ENCODE measurements at places on chromosomes 6 and 20.
A peak's percentile ranks its signal among the peaks of the same experiment; 100 is the strongest.

- DNase-seq, result peak; percentile 68
Measured at GRCh38 chr20:1503564-1504227, 12.5 kb upstream of the SIRPB2 start.

DNA sequence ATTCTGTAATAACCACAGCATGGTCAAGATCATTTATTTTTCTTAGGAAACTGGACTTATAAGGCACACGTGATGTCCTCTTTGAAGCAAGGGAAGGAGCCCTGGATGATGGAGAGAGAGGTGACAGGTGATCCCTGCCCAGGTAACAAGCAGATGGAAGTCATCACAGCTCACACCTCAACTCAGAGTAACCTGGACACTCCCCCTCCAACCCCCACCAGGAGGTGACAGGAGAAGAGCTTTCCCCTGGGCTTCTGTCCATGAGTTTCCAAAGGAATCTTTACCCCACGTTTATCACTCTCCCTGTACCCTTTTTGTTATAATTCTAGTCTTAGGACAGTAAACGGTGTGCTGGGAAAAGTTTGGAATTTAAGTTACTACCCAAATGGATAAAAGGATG is 28.4 kb downstream of the ZNF334 start:
- DNase-seq, result no peak

- no peak for DNase-seq
Measured at GRCh38 chr6:149170564-149171452, 146.7 kb upstream of the TAB2 start.

DNA sequence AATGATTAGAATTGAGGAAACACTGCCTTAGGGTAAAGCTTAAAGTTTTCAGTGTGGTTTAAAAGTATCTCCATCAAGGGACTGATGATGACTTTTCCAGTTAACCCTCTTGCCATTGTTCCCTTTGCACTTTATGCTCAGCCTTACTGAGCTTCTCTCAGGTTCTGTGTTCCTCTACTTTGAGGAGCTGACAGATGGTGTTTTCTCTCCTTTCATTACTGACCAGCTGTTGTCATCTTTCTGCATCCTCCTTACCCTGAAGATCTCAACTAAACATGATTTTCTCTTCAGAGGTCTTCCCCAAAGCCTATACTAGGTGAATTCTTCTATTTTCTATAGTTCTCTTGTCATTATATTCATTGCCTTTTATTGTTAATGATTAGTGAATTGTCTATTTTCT is 475.6 kb upstream of the SYNCRIP start:
- no peak for DNase-seq

GRCh38 chr20:40255365-40255764 is 433.7 kb downstream of the MAFB start:
- no peak for DNase-seq

- peak; percentile 63 for DNase-seq
Measured at GRCh38 chr6:135183002-135183531, 2.0 kb downstream of the MYB start.

DNA sequence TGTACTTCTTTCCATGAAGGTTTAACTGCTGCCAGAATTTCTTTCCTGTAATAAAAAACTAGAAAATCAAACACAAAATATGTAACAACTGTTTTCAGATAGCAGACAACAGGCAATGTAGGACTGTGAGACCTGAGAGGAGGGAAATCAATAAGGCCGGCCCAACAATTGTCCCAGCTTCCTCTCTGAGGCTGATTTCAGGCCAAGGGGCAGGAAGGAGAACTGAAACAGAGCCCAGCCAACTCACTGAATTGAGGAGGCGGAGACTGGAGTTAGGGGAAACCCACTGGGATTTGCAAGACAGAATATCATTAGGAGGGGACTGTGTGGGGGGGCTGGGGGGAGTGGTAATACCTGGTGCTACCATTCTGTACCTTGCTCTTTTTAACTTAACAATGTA is 42.2 kb downstream of the FLRT3 start:
- no peak for DNase-seq

DNA sequence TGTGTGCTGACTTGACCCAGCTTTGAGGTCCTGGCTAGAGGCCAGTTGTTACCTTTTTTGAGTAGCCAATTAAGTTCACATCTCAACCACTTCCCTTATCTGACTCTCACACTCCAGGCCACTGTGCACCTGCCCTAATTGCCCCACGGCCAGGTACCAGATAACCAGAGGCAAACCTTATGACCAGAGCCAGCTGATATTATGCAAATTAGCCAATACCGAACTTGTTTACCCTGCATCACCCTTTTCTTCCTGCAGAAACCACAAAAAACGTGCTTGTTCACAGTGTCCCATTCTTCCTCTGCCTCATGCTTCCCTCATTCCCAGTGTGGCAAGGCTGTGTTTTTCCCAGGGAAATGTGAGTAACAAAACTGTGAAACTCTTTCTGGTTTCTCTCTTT is 89.3 kb downstream of the HTR1B start:
- no peak for DNase-seq

- DNase-seq, result no peak
Measured at GRCh38 chr6:116434056-116434725, 27.0 kb upstream of the CALHM6 start.

DNA sequence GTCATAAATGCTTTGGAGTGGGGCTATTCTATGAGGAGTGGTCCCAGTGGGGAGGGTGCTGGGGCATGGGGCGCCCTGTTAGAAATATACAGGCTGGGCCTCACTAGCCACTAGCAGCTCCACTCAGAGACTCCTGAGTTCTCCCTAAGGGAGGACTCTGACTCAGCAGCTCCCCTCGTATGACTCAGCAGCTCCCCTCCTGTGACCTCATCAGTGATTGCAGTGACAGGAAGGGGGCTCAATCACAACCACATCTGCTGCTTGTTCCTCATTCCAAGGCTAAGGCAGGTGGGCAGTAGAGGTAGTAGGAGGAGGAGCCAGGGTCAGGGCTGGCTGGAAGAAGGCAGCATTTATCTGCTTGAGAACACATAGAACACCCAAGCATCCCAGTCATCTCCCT is 73.7 kb downstream of the PRND start:
- DNase-seq, result peak; percentile 21

GRCh38 chr20:12984069-12984765 is 24.6 kb upstream of the SPTLC3 start:
- no peak for DNase-seq

GRCh38 chr6:40715570-40716403 is 128.6 kb upstream of the LRFN2 start:
- no peak for DNase-seq

- no peak for DNase-seq
Measured at GRCh38 chr6:152423216-152424103, 213.7 kb downstream of the SYNE1 start.

DNA sequence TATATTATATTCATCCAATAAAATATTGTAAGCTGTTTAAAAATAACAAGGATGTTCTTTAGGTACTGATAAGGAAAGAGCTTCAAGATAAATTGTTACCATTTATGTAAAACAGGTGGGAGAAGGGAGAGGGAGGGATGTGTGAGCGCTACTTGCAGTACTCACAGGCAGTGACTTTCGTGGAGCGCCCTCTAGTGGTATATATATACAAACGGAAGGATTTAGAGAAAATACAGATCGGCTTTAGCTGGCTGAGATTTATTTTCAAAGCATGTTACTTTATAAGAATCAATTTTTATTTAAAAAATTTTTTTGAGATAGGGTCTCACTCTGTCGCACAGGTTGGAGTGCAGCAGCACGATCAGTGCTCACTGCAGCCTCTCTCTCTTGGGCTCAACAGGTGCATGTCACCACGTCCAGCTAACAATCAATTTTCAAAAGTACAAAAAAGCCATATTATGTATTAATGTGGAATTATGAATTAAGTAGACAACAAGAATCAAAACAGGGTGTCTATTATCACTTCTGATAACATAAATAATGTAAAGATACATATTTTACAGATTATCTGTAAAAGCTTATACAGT is 3.3 kb upstream of the MOG start:
- peak; percentile 48 for DNase-seq

- DNase-seq, result no peak
Measured at GRCh38 chr6:20693466-20694063, 159.3 kb downstream of the CDKAL1 start.

- DNase-seq, result no peak
Measured at GRCh38 chr20:10268636-10269035, 50.0 kb downstream of the SNAP25 start.

DNA sequence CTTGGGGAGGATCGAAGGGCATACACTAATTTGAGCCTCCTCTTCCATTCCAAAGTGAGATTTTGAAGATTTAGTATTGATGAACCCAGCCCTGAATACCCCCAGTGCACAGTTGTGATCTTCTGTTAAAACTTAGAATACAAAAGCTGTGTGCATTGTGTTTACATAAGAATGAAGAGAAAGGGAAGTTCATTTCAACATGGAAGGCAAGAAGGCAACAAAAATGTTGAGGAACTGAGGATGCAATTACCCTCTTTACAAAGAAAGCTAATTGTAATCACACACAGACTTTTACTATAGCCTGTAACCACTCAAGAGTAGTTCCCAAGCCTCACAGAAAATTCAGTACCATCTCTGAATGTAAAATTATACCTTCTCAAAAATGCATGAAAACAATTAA is 49.3 kb downstream of the GFOD1 start:
- DNase-seq, result no peak

- no peak for DNase-seq
Measured at GRCh38 chr6:168024951-168025510, 27.6 kb downstream of the KIF25 start.

GRCh38 chr20:12575352-12576095 is 433.2 kb upstream of the SPTLC3 start:
- no peak for DNase-seq

GRCh38 chr6:94272327-94272726 is 853.0 kb upstream of the EPHA7 start:
- no peak for DNase-seq

GRCh38 chr6:105519954-105520353 is 117.1 kb upstream of the PREP start:
- no peak for DNase-seq

- DNase-seq, result no peak
Measured at GRCh38 chr6:169277619-169278018, 24.0 kb upstream of the THBS2 start.

DNA sequence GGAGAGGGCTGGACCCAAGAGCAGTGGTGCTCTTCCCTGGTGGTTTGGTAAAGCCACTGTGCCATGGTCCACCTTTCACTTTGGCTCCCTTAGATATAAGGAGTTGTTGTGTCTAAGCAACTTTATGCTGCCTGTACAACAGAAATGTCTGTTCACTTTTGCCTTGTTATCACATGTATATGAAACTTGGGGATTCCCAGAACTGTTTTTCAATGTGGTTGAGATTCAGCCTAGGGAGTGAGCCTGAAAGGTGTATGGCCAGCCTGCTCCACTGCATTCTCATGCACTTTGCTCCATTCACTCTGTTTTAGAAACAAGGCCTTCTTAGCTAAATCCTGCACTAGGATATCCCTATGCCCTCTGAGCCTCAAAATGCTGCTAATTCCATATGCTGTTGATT is 234.5 kb upstream of the THEMIS start:
- no peak for DNase-seq

DNA sequence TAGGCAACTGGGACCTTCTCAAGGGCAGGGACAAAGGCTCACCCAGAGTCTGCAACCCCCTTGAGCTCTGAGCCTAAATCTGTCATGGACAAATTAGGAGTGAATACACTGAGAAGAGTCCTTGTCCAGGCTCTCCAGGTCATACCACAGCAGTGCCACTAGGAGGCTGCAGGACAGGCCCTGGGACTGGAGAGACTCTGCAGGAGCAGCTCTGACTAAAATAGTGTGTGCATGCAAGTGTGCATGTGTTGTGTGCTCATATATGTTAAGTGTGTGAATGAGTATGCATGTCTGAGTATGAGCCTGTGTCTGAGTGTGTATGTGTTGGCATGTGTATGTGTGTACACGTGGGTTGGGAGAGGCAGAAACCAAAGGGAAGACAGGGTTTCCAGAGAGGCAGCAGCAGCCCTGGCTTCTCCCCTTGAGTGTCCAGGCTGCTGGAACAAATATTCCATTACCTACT is 27.1 kb downstream of the MRPL14 start:
- no peak for DNase-seq

DNA sequence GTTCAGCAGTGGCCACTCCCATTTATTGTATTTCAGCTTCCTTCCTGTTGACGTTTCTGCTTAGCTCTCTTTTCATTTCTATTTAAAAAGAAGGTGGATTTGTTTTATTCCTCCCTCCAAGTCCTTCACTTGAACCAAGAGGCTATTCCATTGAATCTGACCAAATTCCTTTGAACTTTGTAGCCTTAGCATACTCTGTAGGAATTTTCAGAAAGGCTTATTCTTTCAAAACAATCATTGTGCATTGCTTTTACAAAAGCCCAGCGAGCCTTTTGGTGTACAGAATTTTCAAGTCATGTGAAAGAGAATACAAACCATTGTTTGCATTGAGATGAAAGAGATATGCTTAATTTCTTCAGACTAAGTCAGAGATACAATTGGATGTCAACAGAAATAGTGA is 151.0 kb upstream of the INSM1 start:
- no peak for DNase-seq

DNA sequence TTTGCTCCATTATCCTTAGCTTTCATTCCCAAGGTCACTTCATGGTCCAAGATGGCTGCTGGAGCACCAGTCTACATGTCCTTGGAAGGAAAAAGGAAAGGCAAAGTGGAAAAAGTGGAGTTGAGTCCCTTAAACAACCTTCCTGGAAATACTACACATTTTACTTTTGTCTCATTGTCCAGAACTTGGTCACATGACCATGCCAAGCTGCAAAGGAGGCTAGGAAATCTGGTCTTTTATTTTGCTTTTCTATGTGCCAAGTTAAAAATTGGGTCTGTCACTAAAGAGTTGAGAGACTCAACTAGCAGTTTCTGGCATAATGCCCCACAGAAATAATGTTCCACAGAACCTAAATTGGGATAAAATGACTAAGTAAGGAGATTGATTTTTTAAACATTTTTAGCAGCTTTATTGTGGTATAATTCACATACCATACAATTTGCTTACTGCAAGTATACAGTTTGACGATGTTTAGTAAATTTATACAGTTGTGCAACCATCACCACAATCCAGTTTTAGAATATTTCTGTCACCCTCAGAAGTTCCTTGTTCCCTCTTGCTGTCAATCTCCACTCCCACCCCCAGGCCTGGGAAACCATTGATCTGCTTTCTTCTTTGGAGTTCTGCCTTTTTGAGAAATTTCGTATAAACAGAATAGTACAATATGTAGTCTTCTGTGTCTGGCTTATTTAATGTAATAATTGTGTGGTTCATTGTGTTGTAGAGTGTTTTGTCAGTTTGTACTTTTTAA is 5.6 kb upstream of the CHD6 start:
- no peak for DNase-seq

DNA sequence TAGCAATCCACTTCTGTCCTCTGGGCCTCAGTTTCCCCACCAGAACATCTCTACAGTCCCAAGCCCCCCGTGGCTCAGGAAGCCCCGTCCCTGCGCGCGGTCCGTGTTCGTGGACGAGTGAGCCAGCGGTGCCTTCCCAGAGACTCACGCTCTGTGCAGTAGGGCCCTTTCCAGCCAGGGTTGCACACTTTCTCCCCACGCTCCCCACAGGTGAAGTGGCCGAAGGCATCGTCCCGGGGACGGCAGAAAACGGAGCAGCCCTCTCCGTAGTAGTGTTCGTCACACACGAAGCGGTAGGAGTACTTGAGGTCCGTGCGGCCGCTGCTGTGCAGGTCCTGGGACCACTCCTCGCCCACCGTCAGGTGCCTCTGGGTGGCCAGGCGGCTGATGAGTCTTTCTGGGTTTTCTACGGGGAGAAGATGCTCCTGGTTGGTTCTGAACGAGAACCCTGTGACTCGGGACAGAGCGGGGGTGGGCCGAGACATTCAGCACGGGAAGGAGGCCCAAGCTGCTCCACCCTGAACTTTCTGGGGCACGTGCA is 2.7 kb downstream of the DLL1 start:
- no peak for DNase-seq

GRCh38 chr6:82987951-82988350 is 77.7 kb downstream of the UBE3D start:
- DNase-seq, result no peak
